ENCODE measurements at places on chromosomes 3 and 15.

DNA sequence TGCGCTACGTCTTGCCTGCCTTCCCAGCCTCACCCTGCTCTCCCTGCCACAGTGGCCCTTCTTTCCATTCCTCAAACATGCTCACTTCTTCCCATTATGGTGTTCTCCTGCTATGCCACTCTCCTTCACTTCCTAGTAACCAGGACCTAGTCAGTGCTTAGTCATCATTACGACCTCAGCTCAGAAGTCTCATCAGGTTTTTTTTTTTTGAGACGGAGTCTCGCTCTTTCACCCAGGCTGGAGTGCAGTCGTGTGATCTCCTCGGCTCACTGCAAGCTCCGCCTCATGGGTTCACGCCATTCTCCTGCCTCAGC is 149.5 kb downstream of the GREM1 start:
- no peak for DNase-seq

DNA sequence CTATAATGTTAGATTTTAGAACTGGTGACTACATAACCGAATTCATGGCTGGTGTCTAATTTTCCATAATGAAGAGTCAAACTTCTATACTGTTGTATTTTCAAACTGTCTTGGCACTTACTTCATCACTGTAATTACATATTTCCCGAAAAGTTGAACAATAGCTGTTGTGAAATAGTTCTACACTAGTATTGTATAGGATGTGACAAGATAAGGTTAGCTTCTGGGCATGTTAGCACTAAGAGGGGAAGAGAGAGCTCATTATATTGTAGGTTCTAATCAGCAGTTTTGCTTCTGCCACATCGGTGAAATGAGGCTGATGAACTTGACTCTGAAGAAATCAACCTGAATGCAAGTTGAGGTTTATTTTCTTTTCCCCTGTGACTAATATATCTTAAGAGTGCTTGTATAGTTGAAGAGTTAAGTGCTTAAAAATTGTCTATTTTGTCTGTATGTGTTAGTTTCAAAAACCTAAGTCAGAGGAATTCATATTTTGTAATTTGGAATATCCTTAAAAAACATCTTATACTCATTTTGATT is 8.9 kb downstream of the GYG1 start:
- DNase-seq: no peak

DNA sequence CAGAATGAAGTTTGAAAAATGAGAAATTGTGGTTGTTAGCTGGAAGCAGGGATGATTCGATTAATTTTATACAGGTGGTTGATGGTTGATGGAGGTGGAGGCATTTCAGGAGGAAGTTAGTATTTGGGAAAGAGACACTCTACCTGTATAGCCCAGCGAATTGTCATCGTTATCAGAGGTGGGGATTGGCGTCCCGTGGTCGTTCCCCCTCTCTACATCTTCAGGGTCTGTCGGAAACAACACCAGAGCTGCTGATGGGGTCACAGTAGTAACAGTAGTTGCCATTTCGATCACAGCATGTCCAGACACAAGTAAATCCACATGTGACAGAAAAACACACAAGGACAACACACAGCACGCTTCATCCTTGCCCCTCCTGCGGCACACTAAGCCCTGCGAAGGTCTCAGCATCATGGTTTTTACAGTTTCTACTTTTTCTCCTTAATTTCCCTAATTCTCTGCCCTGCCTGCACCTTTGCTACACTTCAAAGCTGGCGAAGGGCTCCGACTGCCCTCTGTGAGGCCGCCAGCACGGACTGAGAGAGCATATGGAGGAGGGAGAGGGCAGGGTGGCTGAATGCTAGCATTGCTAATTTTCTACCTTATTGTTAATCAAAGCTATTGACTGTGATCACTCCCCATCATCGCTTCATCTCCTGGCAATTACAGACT is 642.3 kb downstream of the ROBO1 start:
- DNase-seq: no peak

GRCh38 chr15:68369931-68370767 is 61.8 kb downstream of the ITGA11 start:
- no peak for DNase-seq

- DNase-seq: no peak
Observed at GRCh38 chr3:197752107-197752506, 2.4 kb downstream of the FYTTD1 start.

DNA sequence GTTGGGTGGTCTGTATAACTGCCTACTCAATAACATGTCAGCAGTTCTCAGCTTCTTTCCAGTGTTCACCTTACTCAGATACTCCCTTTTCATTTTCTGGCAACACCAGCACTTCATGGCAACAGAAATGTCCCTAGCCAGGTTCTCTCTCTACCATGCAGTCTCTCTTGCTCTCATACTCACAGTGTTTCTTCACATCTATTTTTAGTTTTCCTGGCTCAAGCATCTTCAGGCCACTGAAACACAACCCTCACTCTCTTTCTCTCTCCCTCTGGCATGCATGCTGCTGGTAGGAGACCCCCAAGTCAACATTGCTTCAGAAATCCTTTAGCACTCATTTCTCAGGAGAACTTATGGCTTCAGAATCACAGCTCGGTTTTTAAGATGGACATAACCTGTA is at the start of gene CAPN3:
CAPN3 (plus strand) TSS at position 253 of the 400 bp plus-strand sequence. CDS start 305 bp downstream, outside the sequence.
- no peak for DNase-seq

- DNase-seq: no peak
Observed at GRCh38 chr3:77407441-77407840, 367.5 kb downstream of the ROBO2 start.

- no peak for DNase-seq
Observed at GRCh38 chr3:4599612-4600011, 106.5 kb downstream of the ITPR1 start.

GRCh38 chr3:191743283-191743682 is 282.3 kb downstream of the PYDC2 start:
- DNase-seq: no peak

DNA sequence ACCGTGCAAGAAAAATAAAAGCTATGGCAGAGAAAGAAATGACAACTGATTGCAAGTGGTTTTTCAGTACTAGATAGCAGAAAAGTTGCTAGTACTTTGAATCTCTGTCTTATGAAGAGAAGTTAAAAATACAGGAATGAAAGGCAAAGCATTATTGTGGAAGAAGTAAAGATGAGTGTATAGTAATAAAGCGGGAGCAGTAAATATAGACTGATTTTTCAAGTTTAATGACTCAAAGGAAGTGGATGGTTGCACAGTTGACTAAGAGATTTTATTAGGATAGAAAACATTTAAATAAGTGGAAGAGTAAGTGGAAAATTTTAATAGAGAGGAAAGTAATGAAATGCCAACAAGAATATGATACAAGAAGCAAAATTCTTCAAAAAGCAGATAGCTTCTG is 1076.1 kb upstream of the CADM2 start:
- DNase-seq: no peak

DNA sequence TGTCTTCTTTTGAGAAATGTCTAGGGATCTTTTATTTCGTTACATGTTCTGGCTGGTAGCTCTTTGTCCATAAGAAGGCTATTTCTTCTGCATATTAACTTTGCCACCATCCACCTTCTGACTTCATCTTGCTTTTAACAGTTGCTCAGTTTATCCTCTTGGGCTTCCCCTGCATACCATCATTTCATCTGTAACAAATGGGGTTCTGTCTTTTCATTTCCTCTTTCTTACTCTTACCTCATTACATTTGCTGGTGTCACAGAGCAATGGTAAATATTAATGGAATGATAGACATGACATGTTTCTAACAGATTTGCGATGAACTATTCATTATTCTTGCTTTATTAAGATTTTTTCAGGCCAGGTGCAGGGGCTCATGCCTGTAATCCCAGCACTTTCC is 62.4 kb downstream of the GASK1A start:
- no peak for DNase-seq

GRCh38 chr3:64414043-64414442 is 188.8 kb upstream of the PRICKLE2 start:
- no peak for DNase-seq

DNA sequence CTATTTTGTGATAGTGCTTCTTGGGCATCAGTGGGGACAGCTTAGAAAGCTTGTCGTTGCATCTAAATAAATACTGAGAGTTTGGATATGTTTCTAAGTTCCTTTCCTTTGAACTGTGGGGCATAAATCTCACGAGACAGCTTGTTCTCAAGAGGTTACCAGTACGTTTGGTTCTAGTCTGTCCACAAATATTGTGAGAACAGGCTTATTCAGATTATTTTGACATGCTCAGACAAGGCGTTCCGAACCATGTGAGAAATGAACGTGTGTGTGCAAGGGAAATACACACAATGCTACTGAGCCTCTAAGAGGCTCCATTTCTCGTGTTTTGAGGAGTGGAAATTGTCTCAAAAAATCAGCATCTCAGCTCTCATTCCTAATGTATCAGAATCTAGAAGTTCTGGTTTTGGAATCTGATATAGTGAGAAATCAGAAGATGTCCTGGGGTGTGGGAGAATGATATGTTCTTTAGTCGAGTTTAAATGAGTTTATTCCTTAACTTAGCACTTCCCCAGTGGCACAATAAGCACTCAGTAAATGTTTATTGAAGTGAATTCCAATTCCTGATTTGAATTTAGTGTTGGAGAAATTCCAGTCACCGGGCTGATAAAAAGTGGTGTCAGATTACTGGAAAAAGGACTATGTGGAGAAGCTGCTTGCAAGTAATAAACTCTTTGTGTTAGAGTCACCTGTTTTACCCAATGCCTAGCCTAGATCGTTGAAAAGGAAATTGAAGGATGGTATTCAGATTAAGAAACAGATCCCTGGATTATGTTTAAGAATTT is 481.5 kb downstream of the LPP start:
- no peak for DNase-seq

DNA sequence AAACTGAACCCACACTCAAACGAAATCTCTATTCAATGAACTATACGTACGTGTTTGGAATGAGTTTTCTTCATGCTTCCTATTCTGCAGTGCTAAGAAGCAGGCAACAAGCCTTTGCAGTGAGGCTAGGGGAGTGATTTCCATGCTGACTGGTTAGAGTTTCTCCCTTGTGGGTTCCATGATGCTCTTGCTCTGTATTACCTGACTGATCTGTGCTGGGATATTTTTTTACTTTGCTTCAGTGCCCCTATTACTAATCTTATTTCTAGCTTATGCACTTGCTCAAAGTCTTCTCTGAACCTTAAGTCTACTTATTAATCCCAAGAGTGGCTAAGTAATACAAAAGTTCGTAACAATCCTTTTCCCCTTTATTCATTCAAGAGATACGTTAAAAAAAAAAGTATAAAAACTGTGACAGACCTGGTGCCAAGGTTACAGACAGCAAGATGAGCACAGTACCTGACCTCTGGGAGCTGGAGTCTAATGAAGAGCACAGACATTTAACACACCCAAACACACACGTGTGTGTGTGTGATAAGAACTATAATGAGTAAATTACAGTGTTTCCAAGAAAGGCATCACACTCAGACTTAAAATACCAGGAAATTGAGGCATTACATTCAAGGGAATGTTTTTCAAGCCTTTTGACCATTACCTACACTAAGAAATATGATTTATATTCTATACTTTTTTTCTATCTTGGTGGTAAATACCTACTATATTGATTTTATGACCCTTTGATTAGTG is 50.5 kb upstream of the FBN1 start:
- DNase-seq: no peak

GRCh38 chr15:39177561-39177960 is 403.3 kb upstream of the THBS1 start:
- DNase-seq: no peak

GRCh38 chr3:150292891-150293290 is 115.2 kb upstream of the TSC22D2 start:
- no peak for DNase-seq

DNA sequence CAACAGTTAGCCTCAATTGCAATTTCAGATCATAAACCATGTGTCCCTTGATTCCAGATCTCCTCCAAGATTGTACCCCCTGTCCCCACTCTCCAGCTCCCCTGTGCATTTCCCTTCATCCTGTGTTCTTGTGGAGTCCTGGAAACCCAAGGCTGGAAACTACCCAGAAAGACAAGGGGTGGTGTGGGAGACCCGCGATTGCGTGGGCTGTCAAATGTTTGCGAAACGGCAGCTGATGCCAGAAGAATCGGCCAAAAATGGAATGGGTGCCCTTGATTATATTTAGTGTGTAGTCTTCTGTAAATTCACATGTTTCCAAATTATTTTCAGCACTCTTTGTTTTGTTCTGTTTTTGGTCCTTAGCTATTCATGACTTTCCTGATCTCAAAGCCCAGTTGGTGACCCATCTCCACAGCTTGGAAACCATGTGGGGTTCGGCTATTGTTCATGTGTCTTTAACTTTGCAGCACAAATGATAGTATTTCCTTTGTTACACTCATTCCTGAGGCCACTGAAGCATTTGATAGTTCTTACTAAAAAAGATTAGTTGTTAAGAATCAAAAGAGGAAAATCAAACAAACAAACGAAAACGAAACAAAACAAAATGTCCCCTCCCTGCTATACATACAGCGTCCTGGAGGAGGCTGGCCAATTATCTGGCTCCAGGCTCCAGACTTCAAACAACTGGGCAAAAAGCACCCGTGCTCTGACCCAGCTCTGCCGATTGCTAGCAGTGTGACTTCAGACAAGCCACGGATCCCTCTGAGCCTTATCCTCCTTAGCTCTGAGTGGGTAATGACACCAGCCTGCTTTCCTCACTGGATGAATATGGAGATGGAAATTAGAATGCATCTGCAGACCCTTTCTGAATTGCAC is 120.9 kb downstream of the CACNA2D3 start:
- no peak for DNase-seq

GRCh38 chr3:108093616-108094015 is 2.8 kb upstream of the CD47 start:
- peak; percentile 42 for DNase-seq

- DNase-seq: no peak
Observed at GRCh38 chr3:161253711-161254110, 32.6 kb downstream of the NMD3 start.

GRCh38 chr3:108552267-108553159 is 36.7 kb downstream of the CIP2A start:
- no peak for DNase-seq

- peak; percentile 26 for DNase-seq
Observed at GRCh38 chr15:91522605-91523332, 330.7 kb upstream of the SLCO3A1 start.

- no peak for DNase-seq
Observed at GRCh38 chr15:61426466-61426865, 197.4 kb upstream of the RORA start.

- DNase-seq: no peak
Observed at GRCh38 chr3:49661281-49661680, 12.9 kb upstream of the APEH start.

- DNase-seq: no peak
Observed at GRCh38 chr3:104943974-104944373, 422.7 kb upstream of the ALCAM start.

Data from T-cell (primary cell).